ENCODE measurements at places on chromosomes 2 and 18.
A peak's percentile ranks its signal among the peaks of the same experiment; 100 is the strongest.

GRCh38 chr18:3148930-3149535 lies 70.7 kb downstream of the MYOM1 start:
- no peak for DNase-seq

- no peak for DNase-seq
These were observed 48.6 kb downstream of the MYO7B start for GRCh38 chr2:127584047-127584446.

DNA sequence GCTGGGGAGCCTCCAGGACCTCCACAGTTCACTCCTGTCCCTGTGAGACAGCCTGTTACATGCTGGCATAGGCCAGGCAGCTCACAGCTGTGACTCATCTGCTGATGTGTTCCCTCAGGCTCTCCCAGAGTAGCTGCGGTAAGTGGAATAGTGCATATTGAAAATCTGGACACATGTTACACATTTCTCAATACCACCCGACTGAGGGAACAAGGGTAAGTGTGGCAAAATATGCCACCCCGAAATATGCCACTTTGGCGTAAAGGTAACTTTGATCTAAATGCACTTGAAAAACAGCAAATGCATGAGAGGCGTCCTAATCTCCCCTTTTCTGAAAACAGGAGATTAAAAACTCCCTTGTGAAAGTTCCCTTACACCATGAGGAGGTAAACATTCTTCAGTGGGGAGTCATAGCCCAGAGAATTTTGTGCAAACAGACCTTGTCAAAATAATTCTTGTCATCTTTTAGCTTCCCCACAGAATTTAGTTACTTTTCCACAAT lies 557.9 kb downstream of the CCDC85A start:
- no peak for DNase-seq

DNA sequence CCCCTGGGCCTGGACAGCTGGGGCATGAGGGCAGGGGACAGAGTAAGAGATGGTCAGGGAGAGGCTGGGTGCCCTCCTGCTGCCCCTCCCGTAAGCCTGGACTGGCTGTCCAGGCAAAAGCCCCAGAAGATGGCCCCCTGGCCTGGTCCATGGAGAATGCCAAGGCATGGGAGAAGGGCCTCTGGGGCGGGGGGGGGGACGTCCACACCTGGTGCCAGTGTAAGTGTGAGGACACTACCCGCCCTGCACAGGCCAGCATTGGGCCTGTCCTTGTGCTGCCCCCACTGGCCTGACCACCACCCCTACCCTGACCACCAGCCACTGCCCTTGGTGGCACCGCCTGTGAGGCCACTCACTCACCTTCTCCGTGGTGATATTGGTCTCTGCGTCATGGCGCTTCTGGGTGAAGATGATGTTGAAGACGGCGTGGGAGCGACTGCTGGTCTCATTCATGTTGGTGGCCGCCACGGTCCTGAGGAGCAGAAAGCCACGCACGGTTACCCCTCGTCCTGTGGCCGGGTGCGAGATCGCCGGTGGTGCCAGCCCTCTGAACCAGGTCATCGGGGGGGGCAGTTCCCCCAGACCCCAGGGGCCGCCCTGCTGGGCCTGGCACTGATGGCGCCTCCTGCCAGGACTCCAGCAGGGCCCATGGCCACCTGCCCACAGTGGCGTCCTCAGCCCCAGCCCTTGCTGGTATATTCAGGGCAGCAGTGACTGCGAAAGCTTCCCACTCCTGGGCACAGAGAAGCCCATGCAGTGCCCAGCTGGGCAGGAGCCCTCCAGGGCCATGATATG lies 35.2 kb downstream of the KIF1A start:
- no peak for DNase-seq

DNA sequence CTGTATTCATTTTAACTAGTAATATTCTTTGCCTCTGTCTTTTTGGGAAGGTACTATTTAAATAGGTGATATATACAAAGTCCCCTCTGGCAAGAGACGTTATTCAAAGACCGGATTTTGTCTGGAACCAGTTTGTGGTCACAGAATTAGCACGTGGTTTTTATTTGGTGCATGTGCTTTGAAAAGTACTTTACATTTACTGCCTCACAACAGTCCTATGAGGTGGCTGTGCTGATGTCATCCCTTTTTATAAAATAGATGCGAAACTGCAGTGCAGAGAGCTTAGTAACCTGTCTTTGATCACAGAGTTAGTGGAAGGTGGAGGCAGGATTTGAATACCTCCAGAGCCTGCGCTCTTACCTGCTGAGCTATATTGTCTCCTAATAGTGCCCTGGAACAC lies 4.0 kb downstream of the LPIN1 start:
- no peak for DNase-seq

GRCh38 chr2:203909261-203909967 lies 27.1 kb upstream of the ICOS start:
- DNase-seq: no peak

GRCh38 chr2:119490653-119491195 lies 33.6 kb downstream of the SCTR start:
- DNase-seq: no peak

DNA sequence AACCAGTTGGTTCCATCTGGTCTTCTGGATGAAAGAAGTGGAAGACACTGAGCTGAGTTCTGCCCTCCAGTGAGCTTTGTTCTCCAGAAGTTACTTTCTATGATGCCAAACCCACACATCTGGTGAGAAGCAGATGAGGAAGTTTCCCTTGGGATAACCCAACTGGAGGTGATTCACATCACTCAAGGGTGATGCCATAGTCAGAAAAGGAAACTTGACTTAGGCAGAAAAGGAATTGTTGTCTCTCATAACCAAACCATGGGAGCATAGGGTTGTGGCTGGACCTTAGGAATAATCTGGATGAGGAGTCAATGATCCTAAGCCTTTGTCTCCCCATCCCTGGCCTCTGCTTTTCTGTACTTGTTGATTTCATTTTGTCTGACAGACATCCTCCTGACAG lies 43.7 kb downstream of the CDC42EP3 start:
- DNase-seq: no peak

DNA sequence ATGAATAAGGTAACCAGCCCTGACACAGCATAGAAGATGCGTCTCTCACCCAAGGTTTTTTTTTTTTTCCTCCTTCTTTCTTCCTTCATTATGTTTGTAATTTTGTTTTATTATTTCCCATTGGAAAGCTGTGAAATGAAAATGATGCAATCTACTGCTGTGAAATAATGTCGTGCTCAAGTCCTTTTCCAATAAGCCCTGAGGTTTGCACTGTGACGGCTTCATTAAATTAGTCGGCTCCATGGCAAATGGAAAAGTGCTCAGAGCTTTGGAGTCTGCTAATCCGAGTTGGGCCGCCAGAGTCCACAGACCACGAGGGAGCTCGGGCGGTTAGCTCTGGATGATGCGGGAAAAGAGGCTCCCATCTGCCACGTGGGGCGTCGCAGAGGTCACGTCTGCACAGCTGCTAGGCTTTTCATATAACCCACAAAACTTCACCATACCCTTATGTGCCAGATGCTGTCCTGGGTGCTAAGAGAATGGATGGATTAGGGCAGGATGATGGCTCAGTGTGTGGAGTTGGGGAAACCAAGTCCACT lies 92.3 kb upstream of the CAPN13 start:
- no peak for DNase-seq

DNA sequence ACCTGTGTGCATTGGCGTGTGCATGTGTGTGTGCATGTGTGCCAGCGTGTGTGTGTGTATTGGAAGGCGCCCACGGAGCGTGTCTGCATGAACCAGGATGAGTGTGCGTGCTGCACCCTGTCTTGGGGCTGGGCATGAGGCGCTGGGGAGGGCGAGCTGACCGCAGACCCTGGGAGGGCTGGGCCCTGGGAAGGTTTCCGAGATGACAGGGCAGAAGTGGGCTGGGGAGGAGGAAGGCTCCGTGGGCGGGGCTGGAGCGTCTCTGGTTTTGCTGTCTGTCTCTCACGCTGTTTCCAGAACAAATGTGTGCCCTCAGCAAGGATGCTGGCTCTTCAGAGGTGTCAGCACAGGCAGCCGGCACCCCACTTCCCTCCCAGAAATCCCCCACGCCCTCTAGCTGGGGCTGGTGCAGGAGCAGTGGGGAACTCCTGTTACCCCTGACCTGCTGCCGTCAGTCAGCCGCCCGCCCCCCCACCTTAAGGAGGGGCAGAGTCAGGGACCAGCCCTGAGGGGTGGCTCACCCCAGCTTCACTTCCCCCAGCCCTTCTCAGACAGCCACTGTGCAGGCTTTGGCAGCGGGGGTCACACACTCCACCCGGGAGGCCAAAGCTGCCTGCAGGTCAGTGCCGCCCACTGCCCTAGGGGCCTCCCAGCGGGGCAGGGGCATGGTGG lies at the start of gene GPR35:
GPR35 (plus strand) TSS at position 531 of the 672 bp plus-strand sequence. CDS start 4,473 bp downstream, outside the sequence.
- DNase-seq: no peak

- peak; percentile 56 for DNase-seq
These were observed 46.9 kb downstream of the DNMT3A start for GRCh38 chr2:25294573-25295462.

GRCh38 chr2:190451561-190452176 lies 43.5 kb downstream of the MFSD6 start:
- no peak for DNase-seq

DNA sequence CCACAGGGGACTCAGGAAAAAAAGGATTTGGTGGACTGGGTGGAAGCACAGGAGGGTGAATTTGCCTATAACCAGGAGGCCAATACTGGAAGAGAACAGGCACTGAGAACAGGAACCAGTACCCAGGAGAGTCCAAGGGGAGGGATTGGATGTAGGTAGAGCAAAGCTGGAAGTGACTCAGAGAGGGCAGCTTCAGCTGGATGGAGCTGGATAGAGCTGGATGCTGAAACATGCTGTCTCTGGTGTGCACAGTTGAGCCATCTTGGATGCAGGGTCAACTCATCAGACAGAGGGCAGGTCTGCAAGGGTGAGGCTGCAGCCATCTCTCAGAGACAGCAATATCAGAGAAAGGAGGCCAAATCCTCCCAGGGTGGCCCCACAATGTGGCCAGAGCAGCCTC lies 134.0 kb downstream of the GALNT14 start:
- DNase-seq: no peak

GRCh38 chr18:25830787-25831186 lies 259.6 kb downstream of the SS18 start:
- no peak for DNase-seq

DNA sequence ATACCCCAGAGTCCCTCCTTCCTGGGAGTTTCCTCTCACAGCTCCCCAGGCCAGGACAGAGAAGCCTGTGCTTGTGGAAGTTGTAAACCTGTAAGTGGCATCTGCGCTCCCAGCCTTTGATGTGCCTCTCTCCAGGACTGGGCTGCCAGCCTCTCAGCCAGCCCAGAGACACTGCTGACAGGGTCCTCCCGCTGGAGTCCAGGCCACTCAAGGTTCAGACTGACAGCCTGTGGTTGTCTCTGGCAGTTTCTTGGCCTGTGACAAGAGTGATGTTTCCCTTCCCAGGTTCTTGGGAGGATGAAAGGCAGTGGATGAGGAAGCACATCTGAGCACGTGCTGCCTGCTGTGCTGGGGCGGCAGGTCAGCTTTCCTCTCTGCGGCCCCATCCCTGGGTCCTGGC lies 3.0 kb downstream of the SLC35F6 start:
- no peak for DNase-seq

DNA sequence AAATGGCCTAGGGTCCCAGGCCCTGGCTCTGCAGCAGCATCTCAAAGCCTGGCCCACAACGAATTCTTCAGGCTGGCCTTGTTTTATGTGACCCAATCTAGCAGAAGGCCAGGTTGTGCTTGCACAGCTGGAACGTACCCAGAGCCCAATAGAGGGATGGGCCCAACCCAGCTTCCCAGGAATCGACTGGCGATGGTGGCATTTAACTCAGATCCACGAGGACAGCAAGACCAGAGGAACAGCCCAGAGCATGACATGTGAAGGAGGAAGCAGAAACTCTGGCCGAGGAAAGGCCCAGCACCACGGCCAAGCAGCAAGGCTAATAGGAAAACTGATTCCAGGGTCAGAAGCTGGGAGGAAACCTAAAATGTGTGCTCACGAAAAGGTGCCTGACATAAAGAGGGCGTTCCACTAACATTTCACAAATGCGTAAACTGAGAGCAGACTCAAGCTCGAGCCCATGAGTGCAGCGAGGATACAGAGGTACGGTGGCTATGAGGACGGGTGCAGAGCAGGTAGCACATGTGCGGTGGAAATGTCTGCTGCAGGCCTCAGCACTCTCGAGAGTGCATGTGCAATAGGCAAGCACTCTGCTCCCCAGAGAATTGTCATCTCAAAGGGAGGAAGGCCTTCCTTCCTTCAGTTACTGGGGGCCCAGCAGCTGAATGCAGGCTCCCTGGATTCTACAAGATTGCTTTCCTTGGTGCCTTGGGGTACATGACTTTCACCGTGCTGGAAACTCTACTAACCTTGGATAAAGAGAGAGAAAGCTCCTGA lies 156.9 kb upstream of the GLI2 start:
- DNase-seq: no peak

DNA sequence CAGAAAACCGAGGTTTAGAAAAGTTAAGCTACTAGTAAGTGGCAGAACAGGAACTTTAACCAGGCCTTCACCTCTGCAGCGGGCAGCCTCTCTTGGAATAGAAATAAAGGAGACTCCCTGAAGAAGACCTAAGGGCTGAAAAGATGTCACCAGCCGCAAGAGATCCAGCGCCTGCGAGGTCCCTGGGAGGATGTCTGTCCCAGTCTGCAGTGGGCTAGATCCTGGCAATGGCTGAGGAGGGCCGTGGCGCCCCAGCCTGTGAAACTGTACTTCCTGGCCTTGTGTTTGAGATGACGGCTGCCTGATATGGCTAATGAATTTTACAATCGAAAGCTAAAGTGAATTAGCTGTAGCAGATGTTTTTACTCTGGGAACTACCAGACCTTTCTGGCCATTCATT lies 300.6 kb upstream of the SALL3 start:
- DNase-seq: no peak

GRCh38 chr2:227363756-227364155 lies 15.3 kb downstream of the TM4SF20 start:
- no peak for DNase-seq

DNA sequence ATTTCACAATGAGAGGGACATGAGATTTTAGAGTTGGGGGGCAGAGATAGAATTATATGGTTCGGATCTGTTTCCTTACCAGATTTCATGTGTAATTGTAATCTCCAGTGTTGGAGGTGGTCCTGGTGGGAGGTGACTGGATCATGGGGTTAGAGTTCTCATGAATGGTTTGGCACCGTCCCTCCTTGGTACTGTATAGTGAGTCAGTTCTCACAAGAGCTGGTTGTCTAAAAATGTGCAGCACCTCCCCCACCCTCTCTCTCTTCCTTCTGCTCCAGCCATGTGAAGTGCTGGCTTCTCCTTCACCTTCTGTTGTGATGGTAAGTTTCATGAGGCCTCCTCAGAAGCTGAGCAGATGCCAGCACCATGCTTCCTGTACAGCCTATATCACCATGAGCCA lies 138.1 kb downstream of the SCG2 start:
- no peak for DNase-seq

- DNase-seq: no peak
These were observed 354.1 kb downstream of the HRH4 start for GRCh38 chr18:24814521-24814920.

DNA sequence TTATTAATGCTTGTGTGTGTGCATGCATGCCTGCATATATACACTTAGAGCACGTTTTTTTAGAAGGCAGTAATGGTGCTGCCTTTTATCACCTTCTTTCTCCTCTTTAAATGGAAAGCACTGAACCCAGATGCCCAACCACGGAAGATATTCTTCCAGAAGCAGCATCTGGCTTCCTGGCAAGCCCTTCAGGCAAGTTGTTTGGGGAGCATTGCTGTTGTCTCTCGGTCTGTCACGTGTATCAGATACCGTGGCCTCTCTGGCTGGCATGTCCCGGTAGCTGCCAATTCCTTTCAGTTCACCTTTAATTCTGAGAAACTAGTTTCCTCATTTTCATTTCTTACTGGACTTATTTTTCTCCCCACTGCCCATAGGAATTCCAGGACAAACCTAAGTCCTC lies 587.8 kb downstream of the ARHGAP15 start:
- no peak for DNase-seq
